ENCODE measurements at places on chromosomes 12 and 14.
A peak's percentile ranks its signal among the peaks of the same experiment; 100 is the strongest.

DNA sequence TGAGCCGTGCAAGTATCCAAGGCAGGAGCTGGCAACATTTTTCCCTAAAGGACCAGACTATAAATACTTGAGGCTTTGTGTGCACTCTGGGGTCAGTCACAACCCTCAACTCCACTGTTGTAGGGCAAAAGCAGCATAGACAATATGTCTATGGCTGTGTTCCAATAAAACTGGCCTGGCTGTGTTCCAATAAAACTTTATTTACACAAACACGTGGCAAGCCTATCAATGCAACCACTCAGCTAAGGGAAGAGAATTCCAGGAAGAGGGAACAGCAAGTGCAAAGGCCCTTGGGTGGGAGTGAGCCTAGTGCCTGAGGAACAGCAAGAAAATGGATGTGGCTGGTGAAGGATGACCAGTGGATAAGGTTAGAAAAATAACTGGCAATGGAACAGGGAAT is 11.3 kb upstream of the FAM181A start:
- no peak overlapping the region for H3K4me3 ChIP-seq
- H3K4me1 ChIP-seq, result no peaks in the 10 kb centered on the region
- H3K27me3 ChIP-seq, result peaks cover 5% of the 10 kb centered on the region
- no peak for DNase-seq
- H3K27ac ChIP-seq, result no peak overlapping the region
- no peaks in the 10 kb centered on the region for H3K36me3 ChIP-seq

DNA sequence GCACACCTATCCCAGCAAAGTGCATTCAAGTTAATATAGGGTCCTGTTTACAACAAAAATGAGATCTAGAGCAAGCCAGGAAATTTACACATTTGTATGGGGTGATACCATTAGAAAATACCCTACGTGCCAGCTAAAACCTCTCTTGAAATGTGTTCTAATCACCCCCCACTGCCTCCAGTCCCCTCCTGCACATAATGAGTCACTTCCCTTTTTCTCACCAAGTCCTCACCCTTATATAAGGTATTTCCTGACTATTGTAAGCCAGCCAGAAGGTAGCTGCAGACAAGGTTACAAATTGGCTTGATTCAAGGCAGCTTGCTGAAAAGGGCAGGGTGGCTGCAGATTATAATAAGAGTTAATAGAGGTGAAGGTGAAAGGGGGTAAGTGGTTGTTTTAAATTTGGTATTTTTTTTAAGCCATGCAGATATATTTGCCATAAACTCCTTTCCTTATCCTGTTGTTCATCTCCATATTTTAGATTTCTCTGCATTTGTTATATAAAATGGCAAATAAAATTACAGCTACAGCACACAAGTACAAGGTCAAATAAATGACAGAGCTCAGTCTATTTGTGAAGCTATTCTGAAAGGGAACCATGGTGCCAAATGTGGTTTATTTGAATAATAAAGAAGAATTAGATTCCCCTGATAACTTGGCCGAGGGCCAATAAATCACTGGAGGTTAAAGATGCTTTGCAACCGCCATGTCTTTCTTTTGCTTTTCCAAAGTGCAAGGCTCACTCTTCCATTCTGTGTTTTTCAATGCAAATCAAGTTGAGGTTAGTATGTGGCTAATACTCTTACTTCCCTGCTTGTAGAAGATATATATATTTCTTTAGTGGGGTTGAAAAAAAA is 385.9 kb downstream of the EGLN3 start:
- H3K36me3 ChIP-seq, result no peaks in the 10 kb centered on the region
- H3K27ac ChIP-seq, result no peak overlapping the region
- H3K4me3 ChIP-seq, result no peak overlapping the region
- no peaks in the 10 kb centered on the region for H3K27me3 ChIP-seq
- no peaks in the 10 kb centered on the region for H3K4me1 ChIP-seq
- DNase-seq, result no peak

DNA sequence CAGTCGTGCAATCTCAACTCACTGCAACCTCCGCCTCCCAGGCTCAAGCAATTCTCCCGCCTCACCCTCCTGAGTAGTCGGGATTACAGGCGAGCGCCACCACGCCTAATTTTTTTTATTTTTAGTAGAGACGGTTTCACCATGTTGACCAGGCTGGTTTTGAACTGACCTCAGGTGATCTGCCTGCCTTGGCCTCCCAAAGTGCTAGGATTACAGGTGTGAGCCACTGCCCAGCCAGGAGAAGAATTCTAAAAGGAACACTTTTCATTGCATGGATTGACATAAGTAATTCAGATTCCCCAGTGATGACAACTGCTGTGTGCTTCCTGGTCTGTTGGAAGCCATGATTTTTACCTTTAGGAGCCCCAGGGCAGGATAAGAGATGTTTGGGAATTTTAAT is 22.1 kb downstream of the DMAC2L start:
- H3K4me1 ChIP-seq, result peaks cover 11% of the 10 kb centered on the region
- no peak overlapping the region for H3K27ac ChIP-seq
- peaks cover 25% of the 10 kb centered on the region for H3K36me3 ChIP-seq
- H3K4me3 ChIP-seq, result no peak overlapping the region
- H3K27me3 ChIP-seq, result no peaks in the 10 kb centered on the region

- no peaks in the 10 kb centered on the region for H3K27me3 ChIP-seq
- H3K4me1 ChIP-seq, result peaks cover 3% of the 10 kb centered on the region
- H3K36me3 ChIP-seq, result no peaks in the 10 kb centered on the region
- H3K4me3 ChIP-seq, result no peak overlapping the region
- H3K27ac ChIP-seq, result no peak overlapping the region
Observed at GRCh38 chr14:99564256-99564925, 39.6 kb downstream of the CCDC85C start.

DNA sequence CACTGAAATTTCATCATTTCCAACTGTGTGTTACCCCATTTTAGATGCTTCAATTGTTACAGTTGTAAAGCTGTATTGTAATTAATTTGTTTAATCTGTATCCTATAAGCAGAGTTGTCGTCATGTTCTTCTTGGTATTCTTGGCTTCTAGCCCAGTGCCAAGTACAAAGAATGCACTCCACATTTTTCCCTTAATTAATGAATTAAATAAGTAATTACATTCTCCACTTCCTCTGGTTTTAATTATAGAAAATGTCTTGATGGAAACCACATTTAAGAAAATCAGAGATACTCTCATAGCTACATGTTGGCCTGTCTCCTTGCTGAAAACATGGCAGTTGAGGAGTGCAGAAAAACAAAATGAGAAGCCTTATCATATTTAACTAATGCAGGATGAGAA is 746 bp downstream of the DNAI7 start:
- no peak for DNase-seq
- peak overlapping the region; percentile 90 for H3K4me3 ChIP-seq
- H3K36me3 ChIP-seq, result no peaks in the 10 kb centered on the region
- H3K27ac ChIP-seq, result peak overlapping the region; percentile 92
- H3K27me3 ChIP-seq, result no peaks in the 10 kb centered on the region

DNA sequence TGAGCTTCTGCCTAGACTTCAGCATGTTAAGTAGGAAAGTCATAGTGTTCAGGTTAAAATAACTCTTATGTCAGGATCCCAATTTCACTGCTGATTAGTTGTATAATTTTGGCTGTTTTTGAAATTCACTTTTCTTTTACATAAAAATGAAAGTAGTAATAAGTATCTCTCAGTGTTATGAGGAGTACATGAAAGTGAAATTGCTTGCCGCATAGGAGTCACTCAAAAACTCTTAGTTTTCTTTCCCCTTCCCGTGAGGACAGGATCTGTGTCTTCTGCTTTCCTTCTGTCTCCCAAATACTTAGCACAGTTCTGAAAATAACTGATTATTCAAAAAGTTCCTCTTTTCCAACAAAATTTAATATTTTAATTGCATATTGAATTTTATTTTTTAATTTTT is 100.5 kb downstream of the SLC38A4 start:
- no peaks in the 10 kb centered on the region for H3K27me3 ChIP-seq
- no peaks in the 10 kb centered on the region for H3K36me3 ChIP-seq
- no peak overlapping the region for H3K4me3 ChIP-seq
- H3K27ac ChIP-seq, result no peak overlapping the region

DNA sequence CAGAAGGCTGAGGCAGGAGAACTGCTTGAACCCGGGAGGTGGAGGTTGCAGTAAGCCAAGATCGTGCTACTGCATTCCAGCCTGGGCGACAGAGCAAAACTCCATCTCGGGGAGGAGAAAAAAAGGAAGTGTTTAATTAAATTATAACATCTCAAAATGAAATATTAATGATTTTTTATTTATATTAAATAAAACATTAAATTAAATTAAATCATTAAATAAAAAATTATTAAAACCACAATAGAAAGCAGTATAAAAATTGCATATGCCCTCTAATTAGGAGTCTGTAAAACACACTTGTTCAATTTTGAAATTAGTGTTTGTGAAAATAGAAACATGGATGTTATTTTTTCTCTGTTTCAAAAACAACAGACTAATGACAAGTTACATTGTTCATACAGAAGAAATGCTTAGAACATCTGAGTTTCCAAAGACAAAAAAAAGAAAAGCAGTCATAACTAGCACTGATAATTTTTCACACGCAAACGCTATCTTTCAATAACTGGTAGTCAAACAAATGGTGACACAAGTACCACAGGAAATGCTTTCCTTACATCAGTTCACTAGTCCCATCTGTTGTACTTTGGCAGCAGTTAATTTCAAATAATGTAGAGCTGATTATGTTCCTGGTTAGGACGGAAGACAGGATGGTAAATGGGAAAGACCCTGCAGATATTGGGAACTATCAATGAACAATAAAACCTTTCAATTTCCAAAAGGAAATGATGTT is 54.9 kb downstream of the HECTD4 start:
- H3K36me3 ChIP-seq, result no peaks in the 10 kb centered on the region
- no peaks in the 10 kb centered on the region for H3K4me1 ChIP-seq

GRCh38 chr14:96637521-96637920 is 135.3 kb downstream of the PAPOLA start:
- no peaks in the 10 kb centered on the region for H3K4me1 ChIP-seq
- H3K36me3 ChIP-seq, result no peaks in the 10 kb centered on the region
- H3K4me3 ChIP-seq, result no peak overlapping the region

DNA sequence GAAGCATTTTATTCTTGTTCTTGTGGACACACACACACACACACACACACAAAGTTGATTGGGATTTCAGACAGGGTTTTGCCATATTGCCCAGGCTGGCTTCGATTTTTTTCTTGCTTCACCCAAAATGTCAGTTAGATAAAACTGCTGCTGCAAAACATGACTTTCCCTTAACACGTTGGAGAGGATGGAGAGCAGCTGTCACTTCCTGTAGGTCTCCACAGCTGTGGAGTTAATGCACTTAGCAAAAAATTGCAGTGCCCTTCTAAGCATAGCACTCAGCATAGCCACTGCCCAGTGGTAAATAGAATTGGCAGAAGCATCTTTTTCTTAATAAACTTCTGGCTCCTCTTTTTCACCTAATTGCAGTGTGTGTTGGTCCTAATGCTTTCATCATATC is 54.5 kb downstream of the PDZRN4 start:
- no peak for DNase-seq
- H3K27me3 ChIP-seq, result no peaks in the 10 kb centered on the region
- H3K4me3 ChIP-seq, result no peak overlapping the region

- H3K27ac ChIP-seq, result no peak overlapping the region
- no peaks in the 10 kb centered on the region for H3K36me3 ChIP-seq
- no peak for DNase-seq
- no peak overlapping the region for H3K4me3 ChIP-seq
Observed at GRCh38 chr12:77294016-77294415, 228.6 kb upstream of the E2F7 start.

DNA sequence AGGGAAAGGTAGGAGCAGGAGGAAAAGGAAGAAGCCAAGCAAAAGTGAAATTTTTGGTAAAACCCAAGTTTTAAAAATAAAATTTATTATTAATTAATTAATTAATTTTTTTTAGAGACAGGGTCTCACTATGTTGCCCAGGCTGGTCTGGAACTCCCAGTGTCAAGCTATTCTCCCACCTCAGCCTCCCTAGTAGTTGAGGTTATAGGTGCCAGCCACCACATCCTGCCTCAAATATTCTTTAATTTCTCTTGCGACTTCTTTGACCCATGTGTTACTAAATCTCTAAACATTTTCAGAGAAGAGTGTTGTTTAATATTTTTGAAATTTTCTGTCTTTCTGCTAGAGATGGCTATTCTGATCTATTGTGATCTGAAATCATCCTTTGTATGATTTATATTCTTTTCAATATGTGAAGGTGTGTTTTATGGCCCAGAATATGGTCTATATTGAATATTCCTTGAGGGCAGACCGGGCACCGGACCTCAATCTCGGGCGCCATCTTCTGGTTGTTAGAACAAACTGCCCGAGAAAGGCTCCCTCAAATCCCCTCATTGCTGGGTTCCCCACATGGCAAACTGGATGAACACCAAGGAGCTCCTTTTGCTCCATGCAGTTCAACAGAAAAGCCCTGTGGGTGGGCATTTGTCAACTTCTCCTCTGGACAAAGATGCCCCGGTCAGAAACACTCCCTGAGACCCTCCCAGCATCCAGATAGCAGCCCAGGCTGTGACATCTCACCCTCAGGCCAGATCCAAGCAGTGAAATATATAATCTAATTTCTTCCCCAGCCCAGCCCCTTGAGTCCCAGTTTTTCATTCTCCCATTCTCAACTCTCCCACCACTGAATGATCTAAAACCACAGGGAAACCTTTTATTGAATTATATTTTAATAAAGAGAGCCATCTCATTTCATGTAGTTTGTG is 110.5 kb downstream of the ASCL4 start:
- H3K27ac ChIP-seq, result no peak overlapping the region
- peak; percentile 9 for DNase-seq
- H3K36me3 ChIP-seq, result no peaks in the 10 kb centered on the region
- no peaks in the 10 kb centered on the region for H3K4me1 ChIP-seq

- no peaks in the 10 kb centered on the region for H3K27me3 ChIP-seq
- no peak for DNase-seq
- H3K4me1 ChIP-seq, result no peaks in the 10 kb centered on the region
Observed at GRCh38 chr12:115075552-115076170, 391.7 kb upstream of the TBX3 start.

GRCh38 chr12:112894128-112894527 is 12.6 kb upstream of the OAS1 start:
- DNase-seq, result no peak
- no peak overlapping the region for H3K27ac ChIP-seq
- H3K4me3 ChIP-seq, result no peak overlapping the region
- H3K4me1 ChIP-seq, result no peaks in the 10 kb centered on the region
- H3K27me3 ChIP-seq, result peaks cover 2% of the 10 kb centered on the region
- no peaks in the 10 kb centered on the region for H3K36me3 ChIP-seq

- peaks cover 37% of the 10 kb centered on the region for H3K36me3 ChIP-seq
- no peak overlapping the region for H3K4me3 ChIP-seq
- no peak for DNase-seq
- H3K27me3 ChIP-seq, result no peaks in the 10 kb centered on the region
Observed at GRCh38 chr12:101782273-101782731, 43.0 kb upstream of the SYCP3 start.

- H3K36me3 ChIP-seq, result no peaks in the 10 kb centered on the region
- no peak overlapping the region for H3K27ac ChIP-seq
- H3K27me3 ChIP-seq, result no peaks in the 10 kb centered on the region
- no peaks in the 10 kb centered on the region for H3K4me1 ChIP-seq
- no peak overlapping the region for H3K4me3 ChIP-seq
Observed at GRCh38 chr12:100401660-100402059, 44.8 kb downstream of the SLC17A8 start.

Measured in CD4-positive, alpha-beta T cell (primary cell).